ENCODE measurements at places on chromosomes 1 and 21. TPM values are rescaled to one million over a fixed set of nuclear protein-coding genes. Genes with fewer than 3 reads are reported as not detected.

GRCh38 chr1:231376875-231377549 is 38.9 kb downstream of the SPRTN start:
- no peak for DNase-seq
- no peaks in the 10 kb centered on the region for H3K36me3 ChIP-seq
- no peaks in the 10 kb centered on the region for H3K4me1 ChIP-seq
- H3K27ac ChIP-seq, result no peak overlapping the region
- no peak overlapping the region for H3K4me3 ChIP-seq

DNA sequence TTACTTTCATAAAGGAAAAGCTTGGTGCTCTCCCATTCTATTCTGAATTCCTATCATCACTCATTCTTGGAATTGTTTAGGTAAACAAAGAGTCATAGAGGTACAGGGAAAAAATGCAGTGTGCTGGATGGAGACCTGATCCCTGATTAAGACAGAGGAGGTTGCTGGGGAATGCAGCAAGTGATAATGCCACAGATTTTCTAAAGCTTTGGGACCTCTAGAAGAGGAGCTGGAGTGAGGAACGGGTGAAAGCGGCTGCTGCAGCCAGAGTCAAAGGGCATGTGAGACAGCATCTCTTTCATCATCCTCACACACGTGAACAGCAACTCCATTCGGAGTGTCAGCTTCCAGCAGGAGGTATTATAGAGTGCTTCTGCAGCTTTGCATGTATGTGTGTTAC is 54.9 kb upstream of the DIPK1A start:
- DNase-seq, result no peak
- H3K36me3 ChIP-seq, result no peaks in the 10 kb centered on the region
- no peaks in the 10 kb centered on the region for H3K27me3 ChIP-seq
- no peak overlapping the region for H3K4me3 ChIP-seq
- no peak overlapping the region for H3K27ac ChIP-seq

Gene GCSAML
- polyA plus RNA-seq, result 0.08 TPM

DNA sequence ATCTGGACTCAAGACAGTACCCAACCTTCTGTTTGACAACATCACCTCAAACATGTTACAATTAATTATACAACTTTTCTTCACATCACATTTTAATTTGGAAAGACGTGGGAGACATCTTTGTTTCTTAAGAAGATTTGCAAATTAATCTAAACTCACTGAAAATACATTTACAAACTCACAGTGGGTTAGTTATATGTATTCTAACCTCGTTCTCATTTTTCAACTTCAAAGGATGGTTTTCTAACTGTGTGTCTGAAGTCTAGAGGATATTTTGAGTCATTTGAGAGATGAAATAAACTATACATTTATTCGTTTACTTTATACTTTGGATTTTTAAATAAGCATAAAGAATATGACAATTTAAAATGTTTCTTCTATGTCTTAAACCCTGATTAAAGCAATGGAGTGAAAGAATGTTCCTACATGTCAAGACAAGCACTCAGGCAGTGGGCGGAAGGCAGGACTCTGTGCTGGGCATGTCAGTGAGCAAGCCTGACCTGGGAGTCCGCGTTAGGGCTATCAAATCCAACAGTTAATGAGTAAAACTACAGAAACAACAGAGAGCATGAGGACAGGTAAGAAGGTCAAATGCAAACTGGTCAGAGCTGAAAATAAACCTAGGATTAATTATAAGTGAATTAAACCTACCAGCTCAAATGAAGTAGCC is 76.5 kb upstream of the CTTNBP2NL start:
- H3K27me3 ChIP-seq, result peaks cover 9% of the 10 kb centered on the region
- no peak for DNase-seq
- H3K36me3 ChIP-seq, result no peaks in the 10 kb centered on the region
- no peaks in the 10 kb centered on the region for H3K4me1 ChIP-seq
- no peak overlapping the region for H3K27ac ChIP-seq
- no peak overlapping the region for H3K4me3 ChIP-seq

DNA sequence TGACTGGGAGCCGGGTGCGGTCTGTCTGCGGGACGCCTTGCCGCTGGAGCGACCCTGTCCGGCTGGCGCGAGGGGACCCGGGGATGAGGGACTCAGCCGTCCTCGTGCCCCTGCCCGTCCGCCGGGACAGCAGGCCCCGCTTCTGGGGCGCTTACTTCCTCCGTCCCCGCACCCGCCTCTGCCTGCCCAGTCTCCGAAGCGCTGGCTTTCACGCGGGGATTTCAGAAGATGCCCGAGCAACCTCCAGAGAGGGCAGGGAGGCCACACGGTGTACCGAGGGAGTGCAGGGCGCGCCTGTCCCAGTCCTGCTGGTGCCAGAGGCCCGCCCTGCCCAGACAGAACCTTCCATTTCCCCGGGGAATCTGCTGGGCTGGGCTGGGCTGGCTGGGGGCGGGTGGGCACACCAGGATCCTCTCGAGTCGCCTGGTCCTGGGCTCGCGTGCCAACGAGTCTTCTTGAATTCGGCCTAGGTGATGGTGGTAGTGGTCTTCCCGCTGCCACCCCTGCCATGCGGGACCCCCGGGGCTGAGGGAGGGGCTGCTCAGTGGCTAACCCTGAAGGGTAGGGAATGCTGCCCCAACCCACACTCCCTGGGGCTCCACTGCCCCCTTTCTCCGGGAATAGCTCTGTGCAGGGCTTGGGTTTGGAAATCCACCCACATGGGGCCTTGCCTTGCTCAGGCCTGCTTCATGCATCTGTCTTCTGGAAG is 2.5 kb upstream of the TRPM2 start:
- no peaks in the 10 kb centered on the region for H3K36me3 ChIP-seq
- H3K4me1 ChIP-seq, result peaks cover 13% of the 10 kb centered on the region
- DNase-seq, result no peak
- no peak overlapping the region for H3K27ac ChIP-seq
- peaks cover 16% of the 10 kb centered on the region for H3K27me3 ChIP-seq

- H3K27me3 ChIP-seq, result no peaks in the 10 kb centered on the region
- no peak for DNase-seq
- no peak overlapping the region for H3K4me3 ChIP-seq
- no peaks in the 10 kb centered on the region for H3K36me3 ChIP-seq
These were observed 70.8 kb downstream of the SCCPDH start for GRCh38 chr1:246794828-246795671.

Gene B3GALNT2
- polyA plus RNA-seq, result 6.2 TPM

GRCh38 chr1:2956576-2956975 is 64.7 kb upstream of the ACTRT2 start:
- no peaks in the 10 kb centered on the region for H3K4me1 ChIP-seq
- H3K36me3 ChIP-seq, result no peaks in the 10 kb centered on the region
- H3K4me3 ChIP-seq, result no peak overlapping the region
- H3K27me3 ChIP-seq, result no peaks in the 10 kb centered on the region
- no peak overlapping the region for H3K27ac ChIP-seq

GRCh38 chr1:205528446-205528886 is 24.0 kb downstream of the CDK18 start:
- H3K36me3 ChIP-seq, result peaks cover 44% of the 10 kb centered on the region
- peaks cover 7% of the 10 kb centered on the region for H3K27me3 ChIP-seq
- peaks cover 10% of the 10 kb centered on the region for H3K4me1 ChIP-seq
- H3K27ac ChIP-seq, result no peak overlapping the region
- no peak overlapping the region for H3K4me3 ChIP-seq

Gene PSMG1
- 33.0 TPM for polyA plus RNA-seq

Gene SPRR5
- 1.0 TPM for polyA plus RNA-seq

Gene UTP25
- 1.9 TPM for polyA plus RNA-seq

DNA sequence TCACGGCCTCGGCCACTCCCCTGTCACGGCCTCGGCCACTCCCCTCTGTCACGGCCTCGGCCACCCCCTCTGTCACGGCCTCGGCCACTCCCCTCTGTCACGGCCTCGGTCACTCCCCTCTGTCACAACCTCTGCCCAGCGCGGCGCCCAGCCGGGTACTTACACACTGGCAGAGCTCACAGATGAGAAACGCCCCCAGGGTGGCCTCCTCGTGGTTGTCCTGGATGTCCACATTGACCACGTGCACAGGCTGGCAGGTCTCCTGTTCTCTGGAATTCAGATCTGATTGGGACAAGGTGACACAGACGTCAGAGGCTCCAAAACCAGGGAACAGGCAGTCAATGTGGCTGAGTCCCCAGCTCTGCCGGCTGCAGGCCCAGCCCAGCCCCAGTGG is 3.3 kb upstream of the TMEM240 start:
- H3K4me1 ChIP-seq, result peaks cover 54% of the 10 kb centered on the region
- H3K4me3 ChIP-seq, result no peak overlapping the region
- H3K27me3 ChIP-seq, result no peaks in the 10 kb centered on the region
- peak; percentile 81 for DNase-seq
- peaks cover 45% of the 10 kb centered on the region for H3K36me3 ChIP-seq

- no peaks in the 10 kb centered on the region for H3K27me3 ChIP-seq
- H3K4me1 ChIP-seq, result peaks cover 58% of the 10 kb centered on the region
- H3K4me3 ChIP-seq, result peak overlapping the region; percentile 93
- no peak for DNase-seq
These were observed 3.4 kb downstream of the TAGLN2 start for GRCh38 chr1:159921700-159922504.

Gene KRTAP10-8
- not detected for polyA plus RNA-seq

Gene YIPF1
- 29.9 TPM for polyA plus RNA-seq

GRCh38 chr1:161420763-161421455 is 53.2 kb upstream of the CFAP126 start:
- peaks cover 4% of the 10 kb centered on the region for H3K4me1 ChIP-seq
- H3K27me3 ChIP-seq, result no peaks in the 10 kb centered on the region
- no peak for DNase-seq
- no peak overlapping the region for H3K27ac ChIP-seq
- H3K4me3 ChIP-seq, result no peak overlapping the region

DNA sequence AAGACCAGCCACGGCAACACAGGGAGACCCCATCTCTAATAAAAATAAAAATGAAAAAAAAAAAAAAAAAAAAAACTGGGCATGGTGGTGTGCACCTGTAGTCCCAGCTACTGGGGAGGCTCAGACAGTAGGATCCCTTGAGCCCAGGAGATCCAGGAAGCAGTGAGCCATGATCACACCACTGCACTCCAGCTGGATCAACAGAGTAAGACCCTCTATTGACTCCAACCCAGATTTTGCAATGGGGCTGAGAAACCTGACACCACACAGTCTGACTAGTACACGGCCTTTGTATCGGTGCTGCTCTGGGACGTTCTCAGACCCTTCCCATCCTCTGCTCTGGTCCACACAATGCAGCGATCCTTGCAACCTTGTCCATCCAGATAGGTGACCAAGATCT is 31.8 kb downstream of the SPATA21 start:
- DNase-seq, result no peak
- H3K4me1 ChIP-seq, result no peaks in the 10 kb centered on the region
- no peaks in the 10 kb centered on the region for H3K36me3 ChIP-seq

DNA sequence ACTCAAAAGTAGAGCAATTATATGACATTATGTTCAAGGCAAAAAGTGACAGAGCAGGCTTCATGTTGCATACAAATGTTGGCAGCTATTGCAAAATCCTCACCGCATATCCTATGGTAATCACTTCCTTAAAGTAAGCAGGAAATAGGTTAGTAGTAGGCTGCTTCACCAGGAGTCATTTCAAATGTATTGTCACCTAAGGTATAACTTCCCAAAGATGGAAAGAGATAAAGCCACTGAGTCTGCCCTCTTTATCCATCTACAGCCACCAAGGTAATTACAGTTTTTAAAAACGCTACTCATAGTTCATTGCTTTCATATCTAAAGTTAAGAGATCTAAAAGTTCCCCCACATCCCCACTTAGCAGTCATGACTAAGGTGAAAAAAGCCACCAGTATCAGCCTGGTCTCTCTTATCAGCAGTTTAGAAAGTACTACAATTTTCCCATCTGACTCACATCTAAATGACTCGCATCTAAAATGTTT is 31.6 kb upstream of the UBE2U start:
- H3K27ac ChIP-seq, result no peak overlapping the region
- H3K4me1 ChIP-seq, result peaks cover 32% of the 10 kb centered on the region

DNA sequence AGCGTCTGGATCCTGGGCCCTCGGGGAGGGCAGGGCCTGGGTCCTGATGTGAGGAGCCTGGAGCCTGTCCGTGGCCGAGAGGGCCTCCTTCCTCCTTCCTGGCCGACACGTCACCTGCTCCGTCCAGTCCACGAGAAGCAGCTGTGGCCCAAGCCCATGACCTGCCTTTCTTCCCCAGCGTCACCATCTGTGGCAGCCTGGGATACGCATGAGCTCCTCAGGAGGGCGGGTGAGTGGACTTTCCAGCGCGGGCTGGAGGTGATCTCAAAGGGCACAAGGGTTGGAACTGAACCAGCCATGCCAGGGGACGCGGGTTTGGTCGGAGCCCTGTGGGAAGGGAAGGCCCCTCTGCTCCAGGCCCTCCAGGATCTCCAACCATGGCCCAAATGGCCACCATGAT is 90.4 kb downstream of the DHRS3 start:
- no peaks in the 10 kb centered on the region for H3K36me3 ChIP-seq
- no peaks in the 10 kb centered on the region for H3K27me3 ChIP-seq
- peak; percentile 86 for DNase-seq
- no peak overlapping the region for H3K4me3 ChIP-seq
- H3K27ac ChIP-seq, result peak overlapping the region; percentile 81

Gene ADAM30
- polyA plus RNA-seq, result not detected

GRCh38 chr1:21935891-21936365 is 1.2 kb downstream of the HSPG2 start:
- no peaks in the 10 kb centered on the region for H3K27me3 ChIP-seq
- peak overlapping the region; percentile 97 for H3K27ac ChIP-seq
- H3K4me1 ChIP-seq, result peaks cover 90% of the 10 kb centered on the region
- H3K4me3 ChIP-seq, result peak overlapping the region; percentile 74

DNA sequence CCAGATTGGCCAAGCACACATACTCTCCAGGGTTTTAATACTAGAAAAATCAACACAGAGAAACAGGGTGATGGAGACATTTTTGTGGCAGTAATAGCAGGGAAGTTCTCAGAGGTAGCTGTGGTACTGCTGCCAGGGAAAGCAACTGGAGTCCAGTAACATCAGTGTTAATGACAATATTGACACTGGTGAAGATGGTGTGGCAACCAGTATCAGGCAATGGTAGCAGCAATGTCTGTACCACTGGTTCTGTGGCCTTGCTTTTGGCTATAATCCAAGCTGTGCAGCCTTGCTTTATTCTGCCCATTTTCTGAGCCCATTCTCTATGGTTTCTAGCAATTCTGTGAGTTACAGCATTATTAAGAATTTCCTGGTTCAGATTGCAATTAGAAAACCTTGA is 1.6 kb upstream of the SNX7 start:
- no peaks in the 10 kb centered on the region for H3K36me3 ChIP-seq
- H3K4me1 ChIP-seq, result no peaks in the 10 kb centered on the region
- H3K27me3 ChIP-seq, result peaks cover 10% of the 10 kb centered on the region
- H3K27ac ChIP-seq, result no peak overlapping the region

- H3K4me3 ChIP-seq, result no peak overlapping the region
- H3K27me3 ChIP-seq, result no peaks in the 10 kb centered on the region
- H3K36me3 ChIP-seq, result no peaks in the 10 kb centered on the region
- DNase-seq, result peak; percentile 7
These were observed 13.4 kb upstream of the ODF2L start for GRCh38 chr1:86409416-86410021.

GRCh38 chr1:26583646-26584485 is 54.3 kb downstream of the RPS6KA1 start:
- H3K4me3 ChIP-seq, result no peak overlapping the region
- H3K27me3 ChIP-seq, result no peaks in the 10 kb centered on the region
- H3K4me1 ChIP-seq, result no peaks in the 10 kb centered on the region
- no peak overlapping the region for H3K27ac ChIP-seq
- DNase-seq, result no peak

Measured in stomach (tissue), 19 donors.